Panc1 (cell line): ENCODE measurements at places on chromosomes 6 and 20.

- no peak for DNase-seq
Measured at GRCh38 chr20:3680701-3681351, 984 bp downstream of the ADAM33 start.

GRCh38 chr20:31704225-31705119 is 18.2 kb downstream of the BCL2L1 start:
- DNase-seq = peak; percentile 99

DNA sequence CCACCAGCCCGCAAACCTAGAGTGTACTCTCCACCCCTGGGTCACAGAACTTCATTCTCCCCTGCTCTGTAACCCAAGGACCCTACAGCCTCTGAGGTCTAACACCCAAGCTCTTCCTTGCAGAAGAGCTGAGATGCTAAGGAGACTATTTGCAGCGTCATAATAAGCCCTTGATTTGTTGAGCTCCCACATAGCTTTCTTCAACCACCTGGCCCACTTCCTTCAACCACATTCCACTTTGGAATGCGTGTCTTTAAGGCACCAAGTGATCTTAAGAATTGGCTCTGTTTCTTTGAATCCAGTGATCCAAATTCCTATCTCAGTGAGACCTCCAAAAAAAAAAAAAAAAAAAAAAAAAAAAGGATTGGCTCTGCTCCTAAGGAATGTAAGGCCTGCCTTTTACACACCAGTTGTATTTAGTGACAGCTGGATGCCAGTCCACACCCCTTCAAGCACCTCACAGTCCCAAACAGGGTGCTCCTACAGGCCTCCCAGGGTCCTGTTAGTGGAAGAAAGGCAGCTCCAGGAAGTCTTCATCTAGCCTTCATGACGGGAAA is 106.2 kb downstream of the UBE3D start:
- DNase-seq = no peak

- DNase-seq = no peak
Measured at GRCh38 chr6:92822222-92822621, 597.1 kb downstream of the EPHA7 start.

GRCh38 chr6:81683912-81684311 is 68.6 kb downstream of the TENT5A start:
- DNase-seq = no peak

DNA sequence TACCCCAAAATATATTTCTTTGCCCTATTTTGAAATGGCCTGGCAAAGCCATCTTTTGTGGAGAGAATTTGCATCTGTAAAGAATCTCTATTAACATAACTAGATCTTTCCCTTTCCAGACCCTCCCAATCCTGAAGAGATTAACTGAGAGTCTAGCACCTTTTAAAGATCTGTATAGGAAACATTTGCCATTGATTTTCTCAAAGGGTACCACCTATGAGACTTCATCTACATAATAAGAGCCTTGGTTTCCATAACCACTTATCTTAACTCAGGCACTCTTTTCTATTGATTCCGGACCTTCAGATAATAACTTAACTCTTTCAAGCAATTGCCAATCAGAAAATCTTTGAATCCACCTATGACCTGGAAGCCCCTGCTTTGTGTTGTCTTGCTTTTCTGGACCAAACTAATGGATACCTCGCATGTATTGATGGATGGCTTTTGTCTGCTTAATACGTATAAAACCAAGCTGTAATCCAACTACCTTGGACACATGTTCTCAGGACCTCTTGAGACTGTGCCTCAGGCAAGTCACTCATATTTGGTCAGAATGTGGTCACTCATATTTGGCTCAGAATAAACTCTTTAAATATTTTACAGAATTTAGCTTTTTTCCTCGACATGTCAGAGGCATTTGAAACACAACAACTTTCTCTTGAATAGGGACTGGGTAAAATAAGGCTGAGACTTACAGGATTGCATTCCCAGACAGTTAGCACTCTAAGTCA is 31.4 kb downstream of the SLC22A2 start:
- DNase-seq = no peak

DNA sequence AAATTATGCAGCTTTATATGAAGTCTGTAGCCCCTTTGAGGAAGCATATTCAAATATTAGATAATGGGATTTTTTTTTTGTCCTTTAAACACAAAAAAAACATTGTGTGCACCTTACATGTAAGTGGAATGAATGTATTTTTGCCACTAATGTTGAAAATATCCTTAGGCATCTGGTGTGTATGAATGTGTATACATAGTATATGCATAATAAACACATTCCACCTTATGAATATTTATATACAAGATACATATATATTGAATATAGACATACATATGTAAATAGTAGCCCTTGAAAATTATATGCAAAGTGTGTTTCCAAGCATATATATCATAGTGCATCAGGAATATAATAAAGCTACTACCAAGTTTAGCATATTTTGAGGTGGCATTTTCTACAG is 94.8 kb downstream of the SOBP start:
- no peak for DNase-seq

DNA sequence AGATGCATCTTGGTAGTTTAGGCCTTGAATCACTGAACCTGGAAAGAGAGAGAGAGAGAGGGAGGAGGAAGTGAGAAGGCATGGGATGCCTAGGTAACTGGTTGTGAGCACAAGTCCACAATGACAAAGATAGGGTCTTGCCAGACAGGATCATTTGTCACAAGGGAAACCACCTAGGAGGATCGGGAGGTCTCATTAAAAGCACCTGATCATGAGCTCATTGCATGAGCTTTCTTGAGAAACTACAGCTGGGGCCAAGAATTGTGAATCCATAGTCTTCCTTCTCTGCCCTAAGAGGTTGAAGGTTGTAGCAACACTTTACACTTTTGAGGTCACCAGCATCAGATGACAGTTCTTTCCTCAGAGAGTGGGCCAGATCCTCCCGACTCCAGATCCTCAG is 195.7 kb downstream of the CD83 start:
- DNase-seq = no peak

- no peak for DNase-seq
Measured at GRCh38 chr20:58718729-58719128, 26.1 kb downstream of the NPEPL1 start.

DNA sequence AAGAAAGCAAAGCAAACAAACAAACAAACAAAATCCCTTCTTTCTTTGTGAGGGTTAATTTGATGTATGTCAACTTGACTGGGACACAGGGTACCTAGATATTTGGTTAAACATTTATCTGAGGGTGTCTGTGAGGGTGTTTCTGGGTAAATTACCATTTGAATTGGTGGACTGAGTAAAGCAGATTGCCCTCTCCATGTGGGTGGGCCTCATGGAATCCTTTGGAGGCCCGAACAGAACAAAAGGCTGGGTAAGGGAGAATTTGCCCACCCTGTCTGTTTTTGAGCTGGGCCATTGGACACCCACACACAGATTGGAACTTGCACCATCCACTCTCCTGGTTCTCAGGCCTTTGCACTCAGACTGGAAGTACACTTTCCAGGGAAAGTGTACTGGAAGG is 628.8 kb upstream of the CITED2 start:
- no peak for DNase-seq

DNA sequence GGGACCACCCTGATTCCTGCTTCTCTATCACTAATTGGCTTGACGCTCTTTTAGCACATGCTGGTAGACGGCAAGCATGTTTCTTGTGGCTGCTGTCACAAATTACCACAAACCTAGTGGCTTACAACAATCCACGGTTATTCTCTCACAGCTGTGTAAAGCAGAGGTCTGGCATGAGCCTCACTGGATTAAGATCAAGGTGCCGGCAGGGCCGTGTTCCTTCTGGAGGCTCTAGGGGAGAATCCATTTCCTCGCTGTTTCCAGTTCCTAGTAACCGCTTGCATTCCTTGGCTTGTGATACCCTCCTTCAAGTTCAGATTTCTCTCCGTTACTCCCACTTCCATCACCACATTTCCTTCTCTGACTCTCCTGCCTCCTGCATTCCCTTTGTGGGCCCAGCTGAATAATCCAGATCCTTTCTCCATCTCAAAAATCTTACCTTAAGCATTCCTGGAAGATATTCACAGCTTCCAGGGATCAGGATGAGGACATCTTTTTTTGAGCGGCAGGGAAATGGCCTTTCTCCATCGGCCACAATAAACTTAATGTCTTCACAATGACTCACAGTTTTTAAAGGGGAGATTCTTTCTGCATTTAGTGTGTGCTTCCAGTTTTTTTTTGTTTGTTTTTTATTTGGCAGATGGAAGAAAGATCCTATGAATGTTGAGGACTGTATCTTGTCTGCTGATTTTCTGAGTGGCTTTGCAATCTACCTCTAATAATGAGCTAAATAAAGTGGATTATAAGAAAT is 39.9 kb downstream of the BMP6 start:
- DNase-seq = no peak

- no peak for DNase-seq
Measured at GRCh38 chr20:29297411-29298270, 1959.8 kb upstream of the DEFB115 start.

- no peak for DNase-seq
Measured at GRCh38 chr6:52336919-52337561, 24.9 kb upstream of the PAQR8 start.

- DNase-seq = no peak
Measured at GRCh38 chr6:20947977-20948376, 413.7 kb downstream of the CDKAL1 start.

DNA sequence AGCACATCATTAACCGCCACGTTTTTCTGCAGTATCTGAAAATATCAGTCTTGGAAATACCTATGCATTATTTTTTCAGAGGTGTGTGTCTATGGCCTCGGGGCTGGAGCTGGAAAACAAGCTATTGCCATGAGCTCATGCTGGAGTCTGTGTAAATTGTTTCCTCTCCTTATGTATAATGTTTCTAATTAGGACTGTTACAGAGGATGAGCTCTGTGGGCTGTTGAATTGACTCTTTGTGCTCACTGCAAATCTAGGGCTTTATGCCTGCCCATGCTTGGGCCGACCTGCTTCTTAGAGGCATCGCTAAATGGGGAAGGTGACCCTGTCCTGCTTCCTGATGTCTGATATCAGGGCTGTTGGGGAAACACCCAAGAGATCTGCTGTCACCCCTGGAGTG is 80.8 kb upstream of the SLC22A16 start:
- no peak for DNase-seq

DNA sequence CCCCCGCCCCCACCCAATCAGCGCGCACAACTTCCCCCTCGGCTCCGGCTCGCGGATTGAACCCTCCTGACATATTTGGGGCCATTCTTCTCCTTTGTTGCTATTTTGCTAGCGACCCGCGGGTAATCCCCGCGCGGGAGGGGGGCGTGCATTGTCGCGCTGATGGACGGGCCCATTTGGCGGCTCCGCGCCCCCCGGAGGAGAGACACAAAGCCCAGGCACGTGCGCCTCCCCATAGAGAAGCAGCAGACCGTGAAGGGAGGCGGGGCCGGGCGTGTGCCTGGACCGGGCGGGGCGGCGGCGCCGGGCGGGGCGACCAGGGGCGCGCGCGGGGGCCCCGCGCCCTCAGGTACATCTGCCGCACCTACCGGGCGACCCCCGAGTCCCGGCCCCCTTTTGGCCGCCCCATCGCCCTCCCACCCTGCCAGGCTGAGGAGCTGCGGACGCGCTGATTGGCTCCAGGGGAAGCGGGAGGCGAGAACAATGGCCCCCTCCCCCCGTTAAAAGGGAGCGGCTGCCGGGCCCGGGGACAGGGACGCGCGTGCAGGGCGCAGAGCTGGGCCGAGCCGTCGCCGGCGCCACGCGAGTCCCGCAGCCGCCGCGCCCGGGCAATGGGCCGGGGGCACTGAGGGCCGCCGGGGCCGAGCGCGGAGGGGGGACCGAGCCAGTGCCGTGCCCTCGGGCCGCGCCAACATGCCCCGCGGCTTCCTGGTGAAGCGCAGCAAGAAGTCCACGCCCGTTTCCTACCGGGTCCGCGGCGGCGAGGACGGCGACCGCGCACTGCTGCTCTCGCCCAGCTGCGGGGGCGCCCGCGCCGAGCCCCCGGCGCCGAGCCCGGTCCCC is at the start of gene INSM1:
TSS of gene INSM1 (plus strand) at position 530 of the 843 bp plus-strand sequence. CDS start at position 694, 164 bp downstream.
- DNase-seq = no peak

DNA sequence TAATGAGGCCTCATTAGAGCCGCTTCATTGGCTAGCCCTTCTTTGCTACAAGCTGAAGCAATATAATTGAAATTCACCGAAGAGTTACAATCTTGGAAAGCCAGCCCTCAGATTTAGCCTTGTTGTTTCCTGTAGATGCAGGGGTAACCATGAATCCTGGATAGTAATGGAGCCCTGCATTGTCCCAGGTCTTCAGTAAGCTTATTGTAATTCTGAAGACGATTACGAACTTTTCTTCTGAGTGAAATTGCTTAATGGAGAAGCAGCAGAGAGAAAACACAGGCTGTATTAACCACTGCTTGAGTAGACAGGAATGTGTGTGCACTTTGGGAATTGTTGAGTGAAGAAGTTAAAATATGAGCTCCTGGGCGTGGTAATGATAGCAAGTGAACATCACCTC is 26.3 kb upstream of the NAA20 start:
- no peak for DNase-seq

- no peak for DNase-seq
Measured at GRCh38 chr20:51729771-51730170, 38.4 kb downstream of the ATP9A start.

GRCh38 chr20:46938434-46938833 is 43.8 kb downstream of the EYA2 start:
- DNase-seq = no peak

DNA sequence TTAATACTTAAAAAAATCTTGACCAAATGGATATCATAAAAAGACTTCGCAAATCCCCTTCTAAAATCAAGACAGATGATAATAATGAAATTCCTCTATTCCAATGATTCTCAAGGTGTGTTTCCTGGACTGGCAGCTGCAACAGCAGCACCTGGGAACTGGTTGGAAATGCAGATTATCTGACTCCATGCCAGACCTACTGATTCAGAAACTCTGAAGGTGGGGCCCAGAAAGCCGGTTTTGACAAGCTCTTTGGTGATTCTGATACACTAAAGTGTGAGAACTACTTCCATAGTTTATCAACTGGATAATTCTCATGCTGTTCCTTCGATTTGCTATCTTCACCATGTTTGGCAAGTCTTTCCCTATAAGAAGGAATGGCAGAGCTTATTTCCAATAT is 252.1 kb downstream of the COL12A1 start:
- DNase-seq = no peak

- DNase-seq = no peak
Measured at GRCh38 chr6:38393986-38394385, 245.7 kb downstream of the BTBD9 start.

DNA sequence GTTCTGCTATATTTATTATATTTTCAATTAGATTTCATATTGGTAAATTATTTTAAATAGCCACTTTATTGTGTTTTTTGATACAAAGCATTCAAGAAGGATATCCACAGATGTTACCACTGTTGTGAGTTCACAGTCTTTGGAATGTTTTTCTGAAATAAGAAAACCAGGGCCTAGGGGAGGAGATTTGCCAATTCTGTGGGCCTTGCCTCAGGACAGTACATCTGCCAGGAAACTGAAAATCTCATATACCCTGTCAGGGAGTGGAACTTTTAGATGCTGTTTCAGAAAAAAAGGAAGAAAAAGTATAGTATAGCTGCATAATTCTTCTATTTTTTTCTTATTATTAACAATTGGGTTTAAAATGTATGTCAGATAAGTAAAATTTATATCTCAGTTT is 995.9 kb upstream of the ADGRB3 start:
- DNase-seq = no peak
